GDM1 (cell line): ENCODE measurements at places on chromosomes 6 and 20.

- DNase-seq = no peak
These were observed 5.6 kb upstream of the BLOC1S5 start for GRCh38 chr6:8069631-8070284.

GRCh38 chr6:16199804-16200203 is 38.6 kb upstream of the GMPR start:
- DNase-seq = no peak

GRCh38 chr20:2746636-2747265 is 53.7 kb downstream of the CPXM1 start:
- peak; percentile 8 for DNase-seq

DNA sequence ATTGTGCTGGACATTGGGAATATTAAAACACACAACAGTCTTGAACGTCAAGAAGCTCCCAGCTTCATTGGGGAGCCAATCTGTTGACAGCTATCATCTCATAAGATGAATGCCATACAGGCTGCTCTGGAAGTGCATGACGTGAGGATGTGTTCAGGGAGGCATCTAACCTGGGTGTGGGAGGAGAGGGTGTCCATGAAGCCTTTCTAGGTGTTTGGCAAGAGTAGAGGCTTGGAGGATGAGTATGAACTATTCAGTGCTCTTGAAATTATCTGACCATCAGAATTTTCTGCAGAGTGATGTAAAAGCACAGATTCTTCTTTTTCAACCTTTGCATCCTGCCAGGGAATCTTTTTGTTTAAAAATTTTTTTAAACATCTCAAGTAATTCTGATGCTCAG is 11.6 kb downstream of the AKAP7 start:
- DNase-seq = no peak

- no peak for DNase-seq
These were observed 14.5 kb upstream of the MAS1 start for GRCh38 chr6:159876242-159876641.

GRCh38 chr20:56628015-56628872 is 862 bp upstream of the TFAP2C start:
- DNase-seq = no peak

DNA sequence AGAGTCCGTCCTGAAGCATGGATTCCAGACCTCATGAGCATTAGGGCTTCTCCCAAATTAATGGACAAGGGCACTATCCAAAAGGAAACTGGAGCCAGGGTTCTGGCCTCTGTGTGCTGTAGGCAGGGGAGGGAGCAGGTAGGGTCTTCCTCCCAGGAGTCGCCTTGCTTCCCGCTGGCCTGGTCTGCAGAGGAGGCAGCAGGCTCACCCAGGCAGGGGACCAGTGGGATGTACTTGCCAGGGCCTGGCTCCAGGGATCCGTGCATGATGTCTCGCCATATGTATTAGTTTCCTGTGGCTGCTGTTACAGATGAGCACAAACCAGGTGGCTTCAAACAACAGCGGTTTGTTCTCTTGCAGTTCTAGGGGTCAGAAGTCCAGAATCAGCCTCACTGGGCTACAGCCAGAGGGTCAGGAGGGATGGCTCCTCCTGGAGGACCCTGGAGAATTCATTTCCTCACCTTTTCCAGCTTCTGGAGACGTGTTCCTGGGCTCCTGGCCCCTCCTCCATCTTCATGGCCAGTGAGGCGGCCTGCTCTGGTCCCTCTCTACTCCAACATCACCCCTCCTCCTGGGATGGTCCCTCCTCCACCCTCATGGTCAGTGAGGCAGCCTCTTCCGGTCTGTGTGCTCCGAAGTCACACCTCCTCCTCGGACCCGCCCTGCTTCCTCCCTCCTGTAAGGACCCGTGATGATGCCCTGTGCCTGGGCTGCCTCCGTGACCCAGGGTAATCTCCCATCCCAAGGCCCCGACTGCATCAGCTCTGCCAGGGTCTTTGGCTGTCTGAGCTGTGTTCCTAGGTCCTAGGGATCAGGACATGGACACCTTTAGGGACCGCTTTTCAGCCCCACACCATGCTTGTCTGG is 329.1 kb downstream of the CDH4 start:
- DNase-seq = no peak

- no peak for DNase-seq
These were observed 297.8 kb downstream of the PRL start for GRCh38 chr6:21999012-21999528.

GRCh38 chr6:57303931-57304681 is 13.3 kb upstream of the PRIM2 start:
- no peak for DNase-seq

DNA sequence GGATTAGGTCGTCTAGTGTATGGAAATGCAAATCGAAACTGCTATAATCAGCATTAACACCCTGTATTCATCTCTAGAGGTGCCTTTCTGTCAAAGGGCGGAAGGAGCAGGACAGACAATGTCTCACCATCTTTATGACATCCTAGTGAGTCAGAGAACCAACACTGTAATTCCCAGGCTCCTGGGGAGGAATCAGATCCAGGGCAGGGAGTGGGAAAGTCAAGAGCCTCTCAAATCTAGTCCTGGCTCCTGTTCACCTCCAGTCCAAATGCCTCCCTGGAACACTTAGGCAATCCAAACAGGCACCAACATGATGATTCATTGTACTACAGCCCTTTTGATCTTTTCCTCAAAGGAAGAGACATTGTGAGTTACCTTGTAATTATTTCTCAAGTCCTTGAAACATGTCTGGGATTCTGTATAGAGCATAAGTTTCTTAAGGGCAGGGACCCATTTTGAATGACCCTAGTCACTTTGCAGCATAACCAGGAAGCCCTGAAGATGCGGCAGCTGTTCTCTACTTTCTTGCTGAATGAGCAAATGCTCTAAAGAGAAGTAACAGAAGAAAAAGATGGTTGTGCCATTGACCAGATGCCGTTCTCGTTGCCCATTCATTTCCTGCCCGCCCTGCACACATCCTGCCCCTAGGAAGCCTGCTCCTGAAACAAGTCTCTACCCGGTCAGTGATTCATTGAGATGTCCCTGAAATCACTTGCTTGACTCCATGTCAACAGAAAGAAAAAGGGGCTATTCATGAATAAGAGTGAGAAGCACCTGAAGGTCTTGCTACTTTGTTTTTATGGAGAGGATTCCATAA is 112.8 kb upstream of the JARID2 start:
- DNase-seq = no peak

GRCh38 chr6:123805921-123806320 is 2.3 kb downstream of the NKAIN2 start:
- DNase-seq = no peak

DNA sequence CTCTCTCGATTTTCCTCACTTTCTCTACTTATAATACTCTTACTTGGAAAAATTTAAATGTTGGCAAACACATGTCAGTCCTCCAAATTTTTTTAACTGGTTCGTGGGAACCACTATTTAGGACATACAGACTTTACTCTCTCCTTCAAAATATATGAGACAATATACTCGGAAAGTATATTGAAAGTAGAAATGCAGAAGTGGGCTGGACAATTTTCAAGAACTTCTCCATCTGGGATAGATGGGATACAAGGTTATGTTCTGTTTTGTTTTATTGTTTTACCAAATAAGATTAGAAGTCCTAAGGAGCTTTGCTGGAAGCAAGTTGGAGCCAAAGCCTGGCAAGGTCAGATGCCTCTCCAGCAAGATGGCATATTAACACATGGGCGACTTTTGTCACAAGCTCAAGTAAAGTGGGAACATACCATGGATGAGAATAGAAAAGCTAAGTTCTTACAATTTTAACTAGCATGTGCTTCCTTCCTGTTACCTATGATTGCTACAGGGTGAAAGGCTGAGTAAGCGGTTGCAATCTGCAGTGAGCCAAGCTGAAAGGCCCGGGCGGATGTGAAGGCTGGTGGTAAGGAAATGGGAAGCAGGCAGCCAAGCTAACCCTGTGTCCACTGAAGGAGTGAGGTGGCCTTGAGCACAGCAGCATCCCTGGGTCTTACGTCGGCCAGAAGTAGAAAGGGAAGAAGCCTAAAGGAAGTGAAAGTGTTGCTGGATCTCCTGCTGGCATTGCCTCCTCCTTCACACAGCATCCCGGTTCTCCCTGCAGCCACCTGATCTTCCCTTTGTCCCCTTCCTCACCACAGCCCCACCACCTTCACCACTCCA is 7.1 kb downstream of the MAP3K5 start:
- peak; percentile 59 for DNase-seq

DNA sequence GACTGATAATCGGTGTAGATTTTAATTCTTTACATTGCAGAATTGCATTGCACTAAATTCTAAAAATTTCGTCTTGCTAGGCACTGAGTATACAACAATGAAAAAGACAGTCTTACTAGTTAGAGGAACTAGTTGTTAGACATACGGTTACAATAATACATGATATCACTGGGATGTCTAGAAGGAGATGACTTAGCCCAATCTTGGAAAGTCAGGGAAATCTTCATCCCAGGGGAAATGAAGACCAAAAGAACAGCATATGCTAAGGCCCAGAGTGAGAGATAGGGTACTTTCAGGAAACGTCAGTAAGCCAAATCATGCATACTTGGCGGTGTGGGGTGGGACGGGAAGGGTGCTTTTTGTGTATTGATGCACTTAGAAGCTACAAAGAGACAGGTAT is 901 bp downstream of the CEP57L1 start:
- no peak for DNase-seq

GRCh38 chr6:99836471-99836870 is 157.6 kb downstream of the MCHR2 start:
- DNase-seq = no peak

GRCh38 chr6:116492331-116493067 is 18.9 kb upstream of the CALHM5 start:
- DNase-seq = no peak

- no peak for DNase-seq
These were observed 52.1 kb downstream of the RNASET2 start for GRCh38 chr6:166904101-166904746.

- no peak for DNase-seq
These were observed 288.2 kb downstream of the QKI start for GRCh38 chr6:163702736-163703135.

- DNase-seq = no peak
These were observed 26.2 kb upstream of the DEFB125 start for GRCh38 chr20:61230-61629.

- no peak for DNase-seq
These were observed 13.2 kb downstream of the RNF146 start for GRCh38 chr6:127279815-127280214.

- DNase-seq = no peak
These were observed 156.7 kb upstream of the CCN2 start for GRCh38 chr6:132107896-132108295.

DNA sequence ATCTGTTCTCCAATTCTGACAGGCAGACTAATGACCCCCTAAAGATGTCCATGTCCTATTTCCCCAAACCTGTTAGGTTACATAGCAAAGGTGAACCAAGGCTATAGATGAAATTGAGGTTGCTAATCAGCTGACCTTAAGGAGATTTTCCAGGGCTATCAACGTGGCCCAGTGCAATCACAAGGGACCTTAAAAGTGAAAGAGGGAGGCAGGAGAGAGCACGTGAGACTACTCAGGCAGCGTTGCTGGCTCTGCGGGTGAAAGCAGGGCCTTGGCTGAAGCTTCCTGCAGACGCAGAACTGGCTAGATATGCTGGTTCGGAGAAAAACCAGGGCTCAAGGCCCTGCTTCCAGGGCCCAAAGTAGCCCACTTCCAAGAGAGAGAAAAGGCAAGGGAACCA is 78.7 kb downstream of the NCOA7 start:
- no peak for DNase-seq

DNA sequence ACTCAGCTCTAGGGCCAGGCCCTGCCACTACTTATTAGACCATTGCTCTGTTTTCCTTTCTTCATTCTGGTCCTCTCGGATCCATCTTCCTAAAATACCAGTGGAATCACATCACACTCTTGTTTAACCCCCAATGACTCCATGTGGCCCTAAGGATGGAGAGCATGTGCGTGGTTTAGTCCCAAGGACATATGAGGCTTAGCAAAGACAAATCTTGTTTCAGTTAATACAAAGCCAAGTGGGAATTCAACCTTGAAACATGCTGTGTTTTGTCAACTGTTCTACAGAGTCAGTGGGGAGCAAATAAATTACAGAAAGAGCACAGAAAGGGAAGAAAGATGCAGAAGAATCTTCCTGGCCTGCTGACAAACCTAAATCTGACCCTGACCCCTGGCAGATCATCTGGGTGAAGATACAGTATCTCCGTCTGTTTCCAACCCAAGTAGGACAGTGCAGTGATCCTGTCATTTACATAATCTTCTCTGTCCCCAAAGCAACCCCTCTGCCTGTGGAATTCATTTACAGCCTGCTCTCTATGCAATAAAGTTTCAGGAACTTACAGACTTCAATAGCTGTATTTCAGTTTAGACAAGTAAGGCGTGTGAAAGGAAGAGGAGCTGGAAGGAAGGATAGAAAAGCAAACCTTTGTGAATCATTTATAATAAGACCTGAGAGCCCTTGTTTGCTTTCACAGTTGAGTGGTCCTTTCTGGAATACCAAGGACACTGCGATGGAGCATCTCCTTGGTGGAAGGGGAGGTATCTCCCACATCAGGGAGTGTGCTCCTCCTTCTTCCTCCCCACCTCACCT is 144.0 kb downstream of the THBS2 start:
- no peak for DNase-seq

- no peak for DNase-seq
These were observed 1.9 kb downstream of the FNDC11 start for GRCh38 chr20:63555661-63556381.

GRCh38 chr6:137188855-137189254 is 15.4 kb upstream of the IL22RA2 start:
- no peak for DNase-seq

- no peak for DNase-seq
These were observed 46.8 kb downstream of the CYP24A1 start for GRCh38 chr20:54126806-54127655.

DNA sequence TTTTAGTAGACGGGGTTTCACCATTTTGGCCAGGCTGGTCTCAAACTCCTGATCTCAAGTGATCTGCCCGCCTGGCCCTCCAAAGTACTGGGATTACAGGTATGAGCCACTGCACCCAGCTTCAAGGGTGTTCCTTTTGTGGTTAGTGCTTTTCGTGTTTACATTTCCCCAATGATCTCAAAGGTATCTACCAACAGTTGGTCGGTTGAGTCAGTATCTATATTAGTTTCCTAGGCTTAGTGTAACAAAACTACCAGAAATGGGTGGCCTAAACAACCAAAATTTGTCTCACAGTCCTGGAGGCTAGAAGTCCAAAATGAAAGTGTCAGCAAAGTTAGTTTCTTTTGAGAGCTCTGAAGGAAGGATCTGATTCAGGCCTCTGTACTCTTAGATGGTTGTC is 30.1 kb downstream of the CASP8AP2 start:
- no peak for DNase-seq
